Muscle of leg (tissue), 16 donors: ENCODE measurements at places on chromosomes 1 and 21. TPM values are rescaled to one million over a fixed set of nuclear protein-coding genes. Genes with fewer than 3 reads are reported as not detected.

MTARC1 gene
- 4.3 TPM for total RNA-seq

OR10X1 gene
- not detected for total RNA-seq

CASZ1 gene
- 30.8 TPM for total RNA-seq

CFAP141 gene
- not detected for total RNA-seq

LIX1L gene
- 23.4 TPM for total RNA-seq

EXO5 gene
- total RNA-seq, result 7.5 TPM
